SIG-M5 (cell line): ENCODE measurements at places on chromosomes 5 and 9.

DNA sequence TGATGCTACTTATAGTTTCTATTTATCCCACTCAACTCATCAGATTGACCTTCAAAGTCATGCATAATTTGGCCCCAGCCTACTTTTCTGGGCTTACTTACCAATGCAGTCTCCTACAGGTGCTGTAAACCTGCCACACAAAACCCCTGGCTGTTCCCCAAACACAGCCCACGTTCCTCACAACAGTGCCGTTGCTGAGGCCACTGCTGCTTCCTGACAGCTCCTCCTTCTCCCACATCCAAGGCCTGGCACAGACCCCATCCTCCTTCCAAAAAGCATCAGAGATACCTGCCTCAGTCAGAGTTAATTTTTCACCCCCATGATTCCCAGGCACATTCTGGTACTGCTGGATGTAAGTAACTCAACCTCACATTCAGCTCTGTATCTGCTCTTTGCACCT is 68.1 kb upstream of the SIMC1 start:
- DNase-seq = no peak

GRCh38 chr9:37236822-37237221 is 116.4 kb downstream of the ZCCHC7 start:
- DNase-seq = no peak

GRCh38 chr5:6466975-6467567 is 18.4 kb downstream of the UBE2QL1 start:
- no peak for DNase-seq

- DNase-seq = no peak
These were observed 558.3 kb downstream of the DTWD2 start for GRCh38 chr5:118430076-118430475.

- no peak for DNase-seq
These were observed 144.8 kb downstream of the PDZD2 start for GRCh38 chr5:31783731-31784130.

- no peak for DNase-seq
These were observed 893.2 kb downstream of the DTWD2 start for GRCh38 chr5:118095115-118095514.

DNA sequence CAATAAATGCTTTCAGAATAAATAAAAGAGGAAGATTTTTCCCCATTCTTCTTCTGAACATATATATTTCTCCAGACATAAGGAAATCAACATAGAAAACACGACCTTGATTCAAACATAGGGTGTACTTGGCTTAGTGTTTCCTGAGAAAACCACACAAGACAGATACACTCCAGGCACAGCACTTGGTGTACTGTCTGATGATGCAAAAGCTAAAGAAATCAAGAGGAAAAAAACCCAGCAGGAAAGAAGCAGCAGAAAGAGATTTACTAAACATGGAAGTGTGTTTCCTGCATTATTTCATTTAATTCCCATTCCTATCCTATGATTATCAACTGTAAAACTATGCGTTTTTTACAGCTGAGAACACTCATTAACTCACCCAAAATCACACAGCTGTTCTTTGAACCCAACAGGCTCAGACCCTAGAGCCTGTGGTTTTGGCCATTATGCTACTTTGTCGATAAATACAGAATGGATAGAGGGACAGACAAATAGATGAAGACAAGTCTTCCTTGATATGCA is 46.1 kb downstream of the NIPAL4 start:
- no peak for DNase-seq

DNA sequence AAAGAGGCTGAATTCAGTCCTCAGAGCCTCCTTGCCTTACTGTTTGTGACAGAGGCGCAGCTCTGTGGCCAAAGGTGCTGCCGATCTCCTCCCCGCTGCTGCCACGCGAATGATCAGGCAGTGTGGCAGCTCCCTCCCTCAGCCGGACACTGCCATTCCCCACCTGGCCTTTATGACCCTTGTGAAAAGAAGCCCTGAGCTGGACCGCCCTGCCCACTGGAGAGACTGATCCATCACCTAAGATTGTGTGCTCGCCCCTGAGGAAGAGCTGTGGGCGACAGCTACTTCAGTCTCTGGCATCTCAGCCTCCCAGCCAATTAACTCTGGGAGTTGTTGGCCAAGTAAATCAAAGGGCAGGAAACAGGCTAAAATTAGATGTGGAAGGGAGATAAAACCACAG is 90.9 kb downstream of the CARTPT start:
- DNase-seq = no peak

GRCh38 chr9:127905004-127905728 is 5.8 kb upstream of the ST6GALNAC6 start:
- DNase-seq = no peak

- DNase-seq = no peak
These were observed 931.0 kb upstream of the DMAC1 start for GRCh38 chr9:8730618-8731017.

DNA sequence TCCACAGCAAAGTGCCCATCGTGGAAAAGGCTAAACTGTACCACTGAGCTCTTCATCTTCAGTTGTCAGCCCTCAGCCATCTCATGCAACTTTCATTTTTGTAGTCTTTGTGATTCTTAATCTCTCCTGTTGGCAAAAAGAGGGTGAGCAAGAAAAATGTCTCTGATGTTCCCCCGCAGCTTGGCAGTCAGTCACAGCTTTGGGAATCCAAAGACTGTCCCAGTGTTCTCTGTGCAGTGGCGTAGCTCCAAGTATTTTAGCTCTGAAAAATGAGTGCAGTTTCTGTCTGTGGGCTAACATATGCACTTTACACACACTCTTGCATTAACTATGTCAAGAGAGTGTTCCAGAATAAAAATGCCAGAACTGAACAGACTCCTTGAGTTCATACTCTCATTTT is 372.2 kb downstream of the TMEM232 start:
- DNase-seq = no peak

- DNase-seq = no peak
These were observed 215.1 kb downstream of the CD180 start for GRCh38 chr5:66981266-66982055.

GRCh38 chr9:114399381-114399780 is 11.6 kb upstream of the AKNA start:
- DNase-seq = no peak

GRCh38 chr5:148005788-148006520 is 57.8 kb upstream of the SPINK5 start:
- DNase-seq = no peak

- DNase-seq = no peak
These were observed 134.0 kb upstream of the MYO10 start for GRCh38 chr5:17069995-17070511.

- no peak for DNase-seq
These were observed 29.6 kb downstream of the ARHGEF28 start for GRCh38 chr5:73655521-73656160.

GRCh38 chr5:151098768-151099121 is 17.9 kb upstream of the TNIP1 start:
- no peak for DNase-seq

GRCh38 chr9:31347082-31347617 is 1037.3 kb upstream of the ACO1 start:
- no peak for DNase-seq

DNA sequence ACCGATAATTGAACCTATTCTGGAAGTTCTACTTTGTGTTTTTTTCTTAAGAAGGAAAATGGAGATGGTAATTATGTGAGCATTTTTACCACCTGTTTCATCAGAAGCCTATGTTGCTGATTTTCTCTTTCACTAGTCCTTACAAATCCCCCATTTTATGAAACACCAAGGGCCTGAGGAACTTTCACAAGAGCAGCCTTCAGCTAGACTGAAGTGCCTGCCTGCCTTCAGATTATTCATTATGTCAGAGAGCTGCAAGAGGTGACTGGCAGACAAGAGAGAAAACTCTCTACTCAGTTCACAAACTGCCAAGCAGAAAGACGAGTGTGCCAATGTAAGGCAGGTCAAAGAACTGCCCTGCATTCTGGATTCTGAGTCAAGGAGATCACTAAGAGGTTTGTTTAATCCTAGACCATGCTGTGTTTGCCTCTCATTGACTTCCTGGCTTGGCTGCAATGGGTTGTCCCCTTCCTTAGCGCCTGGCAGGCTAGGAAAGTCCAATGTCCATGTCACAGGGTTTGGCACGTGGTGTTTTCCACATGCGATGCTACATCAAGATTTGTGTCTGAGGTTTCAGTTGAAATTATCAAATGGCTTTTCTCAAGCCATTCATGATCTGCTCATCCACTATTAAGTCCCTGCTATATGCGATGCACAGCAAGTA is 143.3 kb downstream of the CDC42SE2 start:
- no peak for DNase-seq

DNA sequence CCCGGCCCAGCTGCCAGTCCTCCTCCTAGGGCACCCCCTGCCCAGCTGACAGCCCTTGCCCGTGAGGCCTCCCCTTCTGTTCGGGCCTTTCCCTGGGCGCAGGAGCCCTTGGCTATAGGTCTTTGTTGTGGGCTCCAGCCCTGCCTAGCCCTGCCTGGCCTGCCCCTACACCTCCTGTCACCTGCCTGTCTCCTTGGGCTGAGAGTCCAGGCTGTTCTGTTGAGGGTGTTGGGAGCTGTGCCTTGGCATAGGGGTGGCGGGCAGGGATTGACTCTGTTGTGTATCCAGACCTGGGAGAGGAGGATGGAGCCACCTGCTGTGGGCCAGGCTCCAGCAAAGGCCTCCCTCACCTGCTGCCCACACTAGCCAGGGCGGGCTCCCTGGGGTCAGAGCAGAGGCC is 11.6 kb downstream of the FCN2 start:
- no peak for DNase-seq

DNA sequence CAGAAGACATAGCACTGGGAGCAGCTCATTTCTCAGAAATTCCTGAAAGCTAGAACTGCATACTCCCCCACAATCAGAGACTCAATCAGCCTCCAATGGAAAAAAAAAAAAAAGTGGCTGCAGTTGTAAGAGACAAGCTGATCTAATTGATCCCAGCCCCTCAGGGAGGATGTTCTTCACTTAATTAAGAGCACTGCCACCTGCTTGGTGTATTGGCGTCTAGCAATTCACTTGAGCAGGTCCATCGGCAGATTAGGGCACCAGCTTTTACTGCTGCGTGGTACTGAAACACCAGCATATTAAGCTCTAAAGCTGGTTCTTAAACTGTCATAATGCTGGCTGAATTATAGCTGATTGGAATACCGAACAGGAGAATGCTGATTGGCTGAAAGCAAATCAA is 1890.1 kb upstream of the WWC1 start:
- no peak for DNase-seq
